Psoas muscle (tissue), 8 donors: ENCODE measurements at places on chromosomes 13 and 19. TPM values are rescaled to one million over a fixed set of nuclear protein-coding genes. Genes with fewer than 3 reads are reported as not detected.

- no peak for DNase-seq
Observed at GRCh38 chr13:98797456-98797855, 45.0 kb upstream of the SLC15A1 start.

- DNase-seq, result peak; percentile 59
Observed at GRCh38 chr19:15934332-15935078, at the start of gene CYP4F11. Gene CYP4F11 (minus strand): TSS chr19:15934529. CDS start chr19:15934408, 121 bp downstream.

DNA sequence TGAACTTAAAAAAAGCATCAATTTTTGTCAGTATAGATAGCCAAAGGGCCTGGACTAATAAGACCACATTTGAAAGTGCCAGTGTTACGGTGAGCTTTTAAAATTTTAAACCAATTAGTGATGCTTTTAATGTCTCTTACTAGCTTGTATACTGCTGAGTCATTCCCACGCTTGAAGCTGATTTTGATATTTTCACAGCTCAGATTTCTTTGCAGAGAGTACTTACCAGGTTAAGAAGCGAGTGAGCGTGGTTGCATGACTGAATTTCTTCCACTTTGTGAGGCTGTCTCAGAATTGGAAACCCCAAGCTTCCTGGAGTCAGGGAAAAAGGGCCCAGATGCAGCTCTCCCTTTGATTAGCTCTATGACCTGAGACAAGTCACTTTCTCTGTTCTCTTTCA, 74.5 kb upstream of the NBEA start:
- no peak for DNase-seq

DNA sequence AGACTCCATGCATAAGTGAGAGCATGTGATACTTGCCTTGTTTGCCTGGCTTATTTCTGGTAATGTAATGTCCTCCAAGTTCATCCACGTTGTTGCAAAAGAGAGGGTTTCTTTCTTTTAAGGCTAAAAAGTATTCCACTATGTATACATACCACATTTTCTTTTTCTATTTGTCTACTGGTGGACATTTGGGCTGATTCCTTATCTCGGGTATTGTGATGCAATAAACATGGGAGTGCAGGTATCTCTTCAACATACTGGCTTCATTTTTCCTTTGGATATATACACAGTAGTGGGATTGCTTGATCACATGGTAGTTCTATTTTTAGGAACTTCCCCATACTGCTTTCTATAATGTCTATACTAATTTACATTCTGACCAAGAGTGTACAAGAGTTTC, 49.6 kb upstream of the EBPL start:
- no peak for DNase-seq

The NLRP12 gene
- total RNA-seq, result 0.44 TPM
